Fibroblast of skin of right quadriceps (primary cell): ENCODE measurements at places on chromosomes 2 and 18.

DNA sequence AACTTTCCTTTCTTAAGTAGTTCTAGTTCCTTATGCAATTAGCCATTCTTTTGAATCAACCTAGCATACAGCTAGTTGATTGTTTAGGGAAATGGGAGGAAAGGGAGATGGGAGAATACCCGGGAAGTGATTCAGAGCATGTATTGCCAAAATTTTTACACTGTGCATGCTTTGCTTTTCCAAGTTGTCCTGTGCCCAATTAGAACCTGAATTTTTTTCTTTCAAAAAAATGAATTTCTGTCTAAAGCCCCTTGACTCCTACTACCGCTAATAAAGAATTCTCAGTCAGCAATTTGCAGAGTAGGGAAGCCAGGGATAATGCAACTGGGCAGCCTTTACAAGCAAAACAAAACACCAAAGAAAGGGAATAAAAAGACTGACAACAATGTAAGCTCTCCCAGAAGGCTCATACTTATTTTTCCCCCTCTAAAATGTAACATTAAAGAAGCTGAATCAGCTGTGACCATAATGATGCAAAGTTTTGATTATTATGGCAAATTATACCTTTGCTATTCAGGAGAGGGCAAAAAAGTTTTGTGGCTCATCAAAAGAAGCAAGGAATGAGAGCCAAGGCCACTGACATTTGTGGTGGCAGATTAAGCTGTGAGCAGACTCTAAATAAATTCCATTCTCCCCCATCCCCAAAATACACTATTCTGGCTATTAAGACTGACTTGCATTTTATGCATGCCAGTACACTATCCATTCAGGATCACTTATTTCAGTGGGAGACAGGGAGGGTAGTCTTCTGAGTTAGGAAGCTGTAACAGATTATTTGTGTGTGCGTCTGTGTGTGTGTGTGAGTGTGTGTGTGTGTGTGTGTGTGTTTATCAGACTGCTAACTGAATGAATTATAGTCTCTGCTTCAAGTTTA, 174.3 kb downstream of the ERBB4 start:
- peak; percentile 48 for DNase-seq

DNA sequence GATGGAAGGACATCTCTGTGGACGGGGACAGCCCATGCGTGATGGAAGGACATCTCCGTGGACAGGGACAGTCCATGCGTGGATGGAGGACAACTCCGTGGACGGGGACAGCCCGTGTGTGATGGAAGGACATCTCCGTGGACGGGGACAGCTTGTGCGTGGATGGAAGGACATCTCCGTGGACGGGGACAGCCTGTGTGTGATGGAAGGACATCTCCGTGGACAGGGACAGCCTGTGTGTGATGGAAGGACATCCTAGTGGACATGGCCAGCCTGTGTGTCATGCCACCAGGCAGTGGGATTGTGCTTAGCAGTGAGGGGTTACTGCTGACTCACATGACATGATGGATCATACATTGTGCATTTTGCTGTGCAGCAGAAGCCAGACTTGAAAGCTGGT, 30.0 kb upstream of the NFATC1 start:
- DNase-seq = peak; percentile 12

- DNase-seq = peak; percentile 75
Observed at GRCh38 chr2:14256890-14257289, 375.6 kb upstream of the LRATD1 start.

DNA sequence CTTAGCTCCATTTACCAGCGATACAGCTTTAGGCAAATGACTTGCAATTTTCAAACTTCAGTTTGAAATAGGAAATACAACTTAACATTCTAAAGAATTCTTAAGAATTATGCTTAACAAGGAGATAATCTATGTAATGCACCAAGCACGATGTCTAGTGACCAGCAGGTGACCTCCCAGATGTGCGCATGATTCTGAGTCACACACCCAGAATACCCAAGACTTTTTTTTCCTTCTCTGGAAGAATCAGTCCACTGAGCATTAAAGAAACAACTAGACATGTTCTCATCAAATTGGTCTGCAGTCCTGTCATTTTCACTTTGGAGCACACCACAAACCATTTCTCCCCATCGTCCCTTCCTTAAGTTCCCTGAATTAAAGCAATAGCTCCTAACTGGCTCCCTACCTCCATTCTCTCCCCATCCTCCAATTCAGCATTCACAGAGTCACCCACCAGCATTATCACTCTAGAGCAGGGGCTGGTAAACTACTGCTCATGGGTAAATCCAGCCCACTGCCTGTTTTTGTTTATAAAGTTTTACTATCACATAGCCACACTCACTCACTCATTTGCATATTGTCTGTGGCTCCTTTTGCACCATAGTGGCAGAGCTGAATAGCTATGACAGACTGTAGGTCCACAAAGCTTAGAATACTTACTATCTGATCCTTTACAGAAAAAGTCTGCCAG, 13.2 kb downstream of the EVA1A start:
- peak; percentile 46 for DNase-seq

DNA sequence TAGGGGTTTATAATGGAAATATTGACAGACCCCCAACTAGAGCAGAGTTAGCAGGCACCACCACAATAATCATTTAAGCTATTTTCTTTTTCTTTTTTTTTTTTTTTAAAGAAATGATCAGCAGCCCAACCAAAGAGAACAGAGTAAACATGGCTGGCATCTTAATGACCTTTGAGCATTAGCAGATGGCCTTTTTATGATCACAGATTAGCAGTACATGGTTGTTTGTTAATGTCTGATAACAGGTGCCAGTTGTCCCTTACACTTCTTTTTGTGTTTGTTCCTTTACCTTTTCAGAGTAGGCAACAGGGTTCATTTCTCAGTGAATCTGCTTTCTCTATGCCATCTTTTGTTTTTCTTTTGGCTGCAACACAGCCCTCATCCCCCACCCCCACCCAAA, 747.0 kb downstream of the BCL11A start:
- DNase-seq = no peak

DNA sequence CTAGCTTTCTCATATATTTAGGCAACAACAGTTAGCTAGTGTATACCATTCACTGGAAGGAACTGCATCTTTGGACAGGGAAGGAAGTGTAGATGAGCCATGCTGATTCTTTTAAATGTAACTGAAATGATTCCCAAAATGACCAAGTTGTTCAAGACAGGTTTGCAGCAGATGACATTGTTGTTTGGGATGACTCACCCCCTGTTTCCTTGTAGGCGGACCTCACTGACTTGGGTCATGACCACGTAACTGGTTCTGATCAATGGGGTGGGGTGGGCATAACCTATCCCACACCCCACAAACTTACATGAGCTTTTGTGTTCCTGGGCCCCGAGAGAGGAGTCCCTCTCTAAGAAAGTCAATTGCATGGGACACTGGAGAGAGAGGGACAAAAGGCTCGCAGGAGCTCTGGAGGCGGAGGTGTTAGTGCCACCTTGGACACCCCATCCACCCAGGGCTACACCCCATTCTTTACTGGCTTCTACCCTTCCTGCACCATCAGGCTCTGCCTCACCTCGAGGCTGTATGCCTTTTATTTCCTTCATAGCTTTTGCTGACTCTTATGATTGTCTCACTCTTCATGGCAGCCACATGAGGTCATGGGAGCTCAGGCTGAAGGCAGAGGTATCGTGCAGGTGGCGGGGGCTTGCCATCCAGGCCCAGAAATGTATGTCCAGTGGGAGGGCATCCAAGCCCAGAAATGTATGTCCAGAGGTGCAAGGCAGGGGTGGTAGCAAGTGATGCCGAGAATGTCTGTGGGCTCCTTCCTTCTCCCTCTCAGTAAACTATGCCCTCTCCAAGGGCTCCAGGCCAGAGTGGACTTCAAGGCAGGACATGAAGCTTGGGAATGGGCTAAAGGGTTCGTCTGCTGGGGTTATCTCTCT, 108.0 kb downstream of the TWIST2 start:
- no peak for DNase-seq

DNA sequence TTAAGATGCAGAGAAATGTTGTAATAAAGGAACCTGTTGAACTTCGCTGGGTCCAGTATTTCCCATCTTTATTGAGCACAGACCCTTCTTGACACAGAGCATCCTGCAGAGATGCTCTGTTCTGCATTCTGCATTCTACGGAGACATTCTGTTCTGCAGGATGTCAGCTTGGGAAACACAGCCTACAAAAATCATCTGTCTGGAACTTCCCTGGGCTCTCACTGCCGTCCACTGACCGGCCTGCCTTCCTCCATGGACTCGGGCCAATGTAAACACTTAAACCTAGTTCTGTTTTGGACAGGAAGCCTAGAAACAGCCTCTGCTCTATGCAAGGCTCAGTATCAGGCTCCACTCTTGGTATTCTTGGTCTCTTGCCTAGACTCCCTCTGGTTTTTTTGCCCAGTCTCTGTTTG, 90.0 kb upstream of the PPP1CB start:
- peak; percentile 56 for DNase-seq

DNA sequence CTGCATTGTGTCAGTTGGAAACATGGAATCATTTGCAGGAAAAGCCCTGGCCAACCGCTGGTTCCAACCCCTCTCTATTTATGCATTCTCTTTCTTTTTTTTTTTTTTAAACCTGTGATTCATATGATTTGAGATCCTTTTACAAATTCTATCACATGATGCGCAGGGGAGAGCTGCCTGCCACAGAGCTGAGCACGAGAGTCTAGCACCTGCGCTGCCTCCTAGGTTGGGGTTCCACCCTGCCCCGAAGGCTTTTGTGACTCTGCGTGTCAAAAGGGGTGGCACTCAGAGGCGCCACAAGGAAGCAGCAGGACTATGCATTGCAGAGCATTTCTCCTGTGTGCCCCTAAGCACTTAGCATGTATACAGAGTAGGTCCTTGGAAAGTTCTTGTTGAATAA, 17.3 kb upstream of the ESPNL start:
- no peak for DNase-seq

- no peak for DNase-seq
Observed at GRCh38 chr18:51169731-51170130, 27.8 kb downstream of the MEX3C start.

GRCh38 chr18:69954719-69955480, 7.2 kb upstream of the CD226 start:
- peak; percentile 32 for DNase-seq

- DNase-seq = peak; percentile 41
Observed at GRCh38 chr2:10120877-10121574, 1.5 kb upstream of the RRM2 start.

- no peak for DNase-seq
Observed at GRCh38 chr2:28492282-28492681, 3.6 kb upstream of the PLB1 start.

DNA sequence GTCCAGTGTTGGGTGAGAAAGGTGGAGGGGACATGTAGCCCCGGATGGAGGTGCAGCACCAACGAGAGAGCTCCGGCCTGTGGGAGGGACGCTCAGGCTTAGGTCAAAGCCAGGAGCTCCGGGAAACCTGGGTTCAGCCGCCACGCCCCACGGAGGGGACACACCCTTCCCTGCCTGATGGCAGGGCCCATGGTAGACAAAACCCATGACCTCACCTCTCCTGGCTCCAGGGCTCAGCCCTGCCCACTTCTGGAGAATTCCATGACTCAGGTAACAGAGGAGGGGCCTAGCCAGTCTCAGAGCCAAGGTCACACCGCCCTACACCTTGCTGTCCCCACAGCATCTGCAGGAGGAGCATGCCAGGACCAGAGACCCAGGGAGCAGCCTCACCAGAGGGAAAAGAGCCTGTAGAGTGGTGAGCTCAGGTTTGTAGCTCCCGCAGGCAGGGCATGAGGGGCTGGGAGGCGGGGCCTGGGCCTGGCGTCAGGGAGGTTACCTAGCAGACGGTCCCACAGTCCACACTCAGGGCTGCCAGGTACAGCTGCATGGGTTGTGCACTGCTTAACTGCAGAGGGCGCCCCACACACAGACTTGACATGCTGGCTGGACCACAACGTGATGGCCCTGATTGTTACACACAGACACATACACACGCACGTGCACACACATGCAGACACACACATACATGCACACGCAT, 70.8 kb upstream of the SMAD7 start:
- peak; percentile 31 for DNase-seq

GRCh38 chr2:210523650-210524289, 32.6 kb upstream of the CPS1 start:
- no peak for DNase-seq

- no peak for DNase-seq
Observed at GRCh38 chr2:232485348-232485756, 2.3 kb downstream of the ECEL1 start.

- DNase-seq = no peak
Observed at GRCh38 chr2:229408962-229409361, 137.9 kb upstream of the PID1 start.

GRCh38 chr2:75594596-75594995, 33.9 kb upstream of the EVA1A start:
- DNase-seq = no peak

DNA sequence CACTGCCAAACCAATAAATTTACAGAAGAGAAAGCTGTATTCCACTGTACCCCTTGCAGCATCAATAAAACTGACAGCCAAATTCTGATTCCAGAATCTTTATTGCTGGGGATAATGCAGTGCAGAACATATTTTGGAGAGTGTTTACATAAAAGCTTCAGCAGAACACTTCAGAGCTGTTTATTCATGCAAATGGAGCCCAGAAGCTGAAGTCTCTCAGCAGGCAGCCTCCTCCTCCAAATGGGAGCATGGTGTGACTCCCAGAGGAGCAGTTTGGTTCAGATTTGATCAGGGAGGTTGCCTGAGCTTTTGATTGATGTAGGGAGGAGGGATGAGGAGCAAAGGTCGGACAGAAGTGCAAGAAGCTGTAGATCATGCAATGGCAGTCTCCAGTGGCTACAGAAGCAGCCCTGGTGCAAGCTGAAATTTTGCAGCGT, 22.4 kb downstream of the LHCGR start:
- no peak for DNase-seq

DNA sequence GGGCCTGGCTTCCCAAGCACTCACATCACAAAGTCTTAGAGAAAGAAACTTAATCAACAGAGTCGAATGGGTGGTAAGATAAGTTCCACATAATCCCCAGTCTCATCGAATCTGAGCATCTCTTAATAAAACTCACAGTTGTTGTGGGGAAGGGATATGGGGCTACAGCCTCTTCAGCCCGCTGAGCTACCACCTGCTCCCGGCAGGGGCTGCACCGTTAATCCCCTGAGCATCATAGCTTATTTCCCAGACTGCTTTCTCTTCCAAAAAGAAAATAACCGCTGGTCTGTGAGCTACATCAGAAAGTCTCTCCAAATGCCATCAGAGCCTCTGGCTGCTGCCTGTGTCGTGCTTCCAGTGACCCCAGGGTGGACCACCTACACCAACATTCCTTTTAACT, 139.4 kb upstream of the CELF4 start:
- DNase-seq = no peak

GRCh38 chr2:240250150-240250984, 109.9 kb upstream of the OTOS start:
- DNase-seq = no peak

DNA sequence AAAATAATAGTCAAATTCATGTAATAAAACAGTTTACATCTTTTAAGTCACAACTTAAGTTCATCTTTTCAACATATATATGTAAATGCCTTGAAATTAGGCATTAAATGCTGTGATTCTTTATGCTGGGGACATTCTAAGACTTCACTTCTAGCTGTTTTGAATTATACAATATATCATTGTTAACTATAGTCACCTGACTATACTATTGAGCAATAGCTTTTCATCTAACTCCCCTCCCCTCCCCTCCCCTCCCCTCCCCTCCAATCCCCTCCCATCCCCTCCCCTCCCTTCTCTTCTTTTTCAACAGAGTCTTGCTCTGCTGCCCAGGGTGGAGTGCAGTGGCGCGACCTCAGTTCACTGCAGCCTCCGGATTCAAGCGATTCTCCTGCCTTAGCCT, 16.2 kb downstream of the GALNT1 start:
- DNase-seq = no peak
